Esophagus squamous epithelium (tissue), 5 donors: ENCODE measurements at places on chromosomes 12 and 14.

DNA sequence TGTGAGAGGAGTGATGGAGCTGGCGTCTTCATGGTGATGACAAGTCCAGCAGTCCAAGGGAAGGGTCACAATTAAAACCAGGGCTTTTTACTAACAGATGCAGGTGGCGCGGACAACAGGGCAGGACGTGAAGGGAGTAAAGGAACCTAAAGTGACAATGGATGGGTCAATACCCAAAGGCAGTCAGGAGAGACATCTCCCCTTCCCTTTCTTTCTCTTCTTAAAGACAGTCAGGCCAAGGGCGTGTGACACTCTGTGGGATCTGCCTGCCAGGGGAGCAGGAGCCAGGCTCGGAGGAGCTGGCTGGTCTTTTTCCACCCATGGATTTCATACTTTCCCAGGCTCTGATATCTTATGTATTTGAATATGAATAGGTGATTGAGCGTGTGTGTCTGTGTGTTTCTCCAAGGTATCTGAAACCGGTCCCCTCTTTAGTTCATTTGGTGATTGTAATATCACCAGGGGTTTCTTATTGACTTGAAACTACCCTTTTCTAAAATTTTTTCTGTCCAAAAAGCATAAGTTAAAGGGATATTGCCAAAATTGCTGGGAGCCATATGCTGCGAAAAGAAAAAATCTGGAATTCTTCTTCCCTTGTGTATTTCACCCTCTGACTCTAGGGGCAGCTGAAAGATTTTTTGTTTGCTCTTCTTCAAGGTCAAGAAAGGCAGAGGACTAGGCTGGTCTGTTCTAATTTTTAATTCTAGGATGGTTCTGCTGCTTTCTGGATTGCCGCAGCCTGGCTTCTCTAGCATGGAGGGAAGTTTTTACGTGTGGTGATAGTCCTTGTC is 61.8 kb downstream of the FBXL14 start:
- DNase-seq, result no peak

GRCh38 chr14:94593376-94593748 is 12.1 kb downstream of the SERPINA5 start:
- DNase-seq, result no peak

DNA sequence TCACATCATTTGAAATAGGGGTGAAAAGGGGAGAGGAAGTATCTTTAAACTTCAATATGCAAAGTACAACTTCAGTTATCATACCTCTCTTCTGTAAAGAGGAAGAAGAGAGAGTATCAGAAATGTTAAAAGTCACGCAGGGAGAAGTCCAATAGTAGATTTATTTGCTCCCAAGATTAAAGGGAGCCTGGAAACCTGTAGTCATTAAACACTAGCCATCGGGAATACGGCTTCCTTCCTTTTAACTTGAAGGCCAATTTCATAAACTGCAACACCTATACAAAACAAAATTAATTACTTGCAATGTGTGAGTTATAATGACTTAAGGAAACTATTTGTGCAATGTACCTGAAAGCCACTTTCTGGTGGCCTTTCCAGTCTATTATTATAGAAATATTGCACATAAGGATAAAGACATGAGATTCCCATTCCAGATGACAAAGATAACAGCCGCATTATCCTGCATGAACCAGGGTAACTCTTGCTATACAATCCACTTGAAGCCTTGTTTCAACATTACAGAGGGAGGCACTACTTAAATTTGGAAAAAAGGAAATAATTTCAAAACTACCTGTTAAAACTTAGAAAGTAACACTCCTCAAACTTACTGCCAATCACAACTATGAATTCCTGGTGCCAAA is 4.6 kb downstream of the BTG1 start:
- no peak for DNase-seq

- DNase-seq, result no peak
These were observed 18.8 kb upstream of the HHIPL1 start for GRCh38 chr14:99626041-99626648.

GRCh38 chr12:119151445-119152026 is 27.2 kb upstream of the HSPB8 start:
- DNase-seq, result no peak

DNA sequence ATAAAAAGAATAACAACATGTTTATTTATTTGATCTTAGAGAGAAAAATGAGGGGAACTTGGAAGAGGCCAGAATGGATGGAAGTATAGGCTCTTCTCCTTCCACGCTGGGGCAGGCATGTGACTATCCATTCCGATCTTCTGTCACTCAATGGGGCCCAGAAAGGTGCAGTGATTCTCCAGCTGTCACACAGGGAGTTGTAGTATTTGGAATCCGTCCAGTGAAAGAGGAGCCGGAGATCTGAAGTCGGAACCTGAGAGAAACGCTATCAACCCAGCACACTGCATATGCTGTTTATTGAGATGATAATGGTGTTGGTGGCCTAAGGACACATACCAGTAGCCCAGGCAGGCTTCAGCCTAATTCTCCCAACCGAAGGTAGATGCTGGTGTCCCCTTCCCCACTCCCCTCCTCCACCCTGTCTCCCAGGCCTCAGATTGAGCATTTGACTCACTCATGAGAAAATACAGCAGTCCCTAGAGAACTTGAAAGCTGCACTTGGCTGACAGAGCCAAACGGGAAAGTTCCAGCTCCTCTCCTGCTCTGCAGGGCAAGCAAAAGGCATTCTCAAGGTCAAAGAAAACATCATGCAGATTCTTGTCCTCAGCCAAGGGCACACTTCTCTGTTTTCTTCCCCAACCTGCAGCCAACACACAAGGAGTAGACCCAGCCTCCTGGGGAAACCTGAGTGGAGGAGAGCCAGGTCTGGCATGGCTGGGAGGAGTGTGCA is 100.4 kb downstream of the IRF2BPL start:
- DNase-seq, result no peak

DNA sequence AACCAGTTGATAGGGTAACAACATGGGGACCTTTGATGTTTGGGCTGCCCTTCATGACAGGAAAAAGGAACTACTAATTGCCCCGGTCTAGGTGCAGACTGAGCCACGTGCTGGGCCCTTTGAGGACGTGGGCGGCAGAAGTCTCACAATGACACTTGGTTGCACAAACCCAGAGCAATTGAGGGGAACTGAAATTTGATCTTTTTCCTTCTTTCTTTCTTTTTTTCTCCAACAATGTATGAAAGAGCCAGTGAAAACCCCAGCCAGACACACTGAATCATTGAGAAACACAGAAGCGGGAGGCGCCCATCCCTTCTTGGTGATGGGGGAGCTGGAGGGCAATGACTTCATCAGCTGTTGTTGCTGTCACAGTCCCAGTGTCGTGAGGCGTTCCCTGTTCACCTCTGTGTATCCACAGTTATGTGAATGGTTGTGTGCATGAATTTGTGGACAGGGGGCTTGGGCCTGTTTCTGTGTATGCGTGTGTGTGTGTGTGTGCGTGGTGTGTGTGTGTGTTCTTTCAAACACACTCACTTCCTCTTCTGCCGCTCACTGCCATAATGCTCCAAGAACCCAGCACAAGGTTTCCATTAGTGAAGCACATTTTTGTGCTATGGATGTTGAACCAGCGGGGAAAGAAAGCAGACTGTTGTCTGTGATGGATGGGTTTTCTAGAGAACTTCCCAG is 137.5 kb upstream of the CCND2 start:
- DNase-seq, result no peak

DNA sequence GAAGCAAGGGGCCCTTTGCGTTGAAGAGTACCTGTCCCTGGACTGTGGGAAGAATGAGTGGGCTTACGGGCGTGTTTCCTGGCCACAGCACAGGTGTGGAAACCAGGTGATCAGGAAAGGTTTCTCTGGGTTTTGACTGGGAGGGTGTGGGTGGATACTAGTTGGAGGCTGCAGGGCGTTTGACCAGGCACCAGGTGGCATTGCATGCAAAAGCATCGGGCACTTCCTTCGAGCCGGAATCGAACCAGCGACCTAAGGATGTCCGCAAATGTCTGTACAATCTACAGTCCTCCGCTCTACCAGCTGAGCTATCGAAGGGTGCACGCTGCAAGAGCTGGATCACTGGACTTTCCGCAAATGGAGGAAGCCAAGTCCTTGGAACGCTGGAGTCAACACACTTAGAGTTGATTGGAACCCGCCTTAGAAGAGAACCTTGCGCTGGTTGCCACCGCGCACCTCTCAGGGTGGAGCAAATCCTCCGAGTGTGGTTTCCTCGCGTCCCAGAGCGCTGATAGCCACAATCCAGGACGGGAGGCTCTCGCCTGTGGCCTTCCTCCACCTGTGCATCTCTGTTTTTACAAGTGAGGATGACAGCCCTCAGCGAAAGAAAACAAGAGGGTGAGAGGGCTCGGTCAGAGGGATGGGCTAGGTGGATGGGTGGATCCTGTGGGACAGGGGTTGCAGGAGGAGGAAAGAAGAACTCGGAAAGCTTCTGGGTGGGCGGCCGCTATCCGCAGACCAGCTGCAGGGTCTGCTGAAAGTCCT is 21.2 kb upstream of the RNASE4 start:
- DNase-seq, result peak; percentile 10

DNA sequence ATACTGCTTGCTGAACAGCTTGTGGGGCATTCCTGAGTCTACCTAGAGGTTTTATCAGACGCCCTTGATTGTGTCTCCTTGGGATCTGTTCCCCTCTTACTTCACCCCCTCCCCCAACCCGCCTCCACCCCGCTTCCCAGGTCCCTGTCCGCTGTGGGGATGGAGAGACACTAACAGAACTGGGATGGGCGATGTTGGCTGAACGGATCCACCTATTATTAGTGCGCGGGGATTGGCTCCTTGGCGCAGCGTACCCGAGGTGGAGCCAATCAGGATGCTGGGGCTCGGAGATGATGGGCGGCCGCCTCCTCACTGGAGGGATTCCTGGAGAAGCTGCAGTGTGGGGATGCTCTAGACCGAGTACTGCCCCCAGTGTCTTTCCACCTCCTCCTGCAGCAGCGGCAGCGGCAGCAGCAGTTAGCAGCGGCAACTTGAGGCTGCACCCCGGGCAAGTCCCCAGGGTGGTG is at the start of gene SYT1:
Gene SYT1, plus strand, starts transcription at position 372 of the 467 bp plus-strand sequence.
- DNase-seq, result no peak

GRCh38 chr14:105169776-105170655 is 1.4 kb upstream of the JAG2 start:
- DNase-seq, result no peak

DNA sequence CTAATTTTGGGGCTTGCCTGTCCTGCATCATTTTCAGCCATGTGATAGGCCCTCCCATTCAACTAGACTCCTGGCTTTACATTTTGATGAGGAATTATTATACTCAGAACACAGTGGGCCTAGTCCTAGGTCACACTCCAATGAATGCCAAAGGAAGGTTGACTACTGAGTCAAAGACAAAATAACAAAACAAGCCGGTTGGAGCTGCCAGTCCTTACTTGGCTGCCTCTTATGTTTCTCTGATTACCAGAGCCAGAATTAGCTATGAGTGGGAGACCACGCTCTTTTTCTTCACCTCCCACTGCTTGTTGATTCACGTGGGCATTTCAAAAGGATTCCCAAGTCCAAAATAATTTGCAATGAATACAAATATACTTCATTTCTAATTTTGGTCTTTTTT is 78.1 kb upstream of the USP44 start:
- no peak for DNase-seq

GRCh38 chr14:92443741-92444140 is 69.8 kb upstream of the RIN3 start:
- DNase-seq, result no peak

DNA sequence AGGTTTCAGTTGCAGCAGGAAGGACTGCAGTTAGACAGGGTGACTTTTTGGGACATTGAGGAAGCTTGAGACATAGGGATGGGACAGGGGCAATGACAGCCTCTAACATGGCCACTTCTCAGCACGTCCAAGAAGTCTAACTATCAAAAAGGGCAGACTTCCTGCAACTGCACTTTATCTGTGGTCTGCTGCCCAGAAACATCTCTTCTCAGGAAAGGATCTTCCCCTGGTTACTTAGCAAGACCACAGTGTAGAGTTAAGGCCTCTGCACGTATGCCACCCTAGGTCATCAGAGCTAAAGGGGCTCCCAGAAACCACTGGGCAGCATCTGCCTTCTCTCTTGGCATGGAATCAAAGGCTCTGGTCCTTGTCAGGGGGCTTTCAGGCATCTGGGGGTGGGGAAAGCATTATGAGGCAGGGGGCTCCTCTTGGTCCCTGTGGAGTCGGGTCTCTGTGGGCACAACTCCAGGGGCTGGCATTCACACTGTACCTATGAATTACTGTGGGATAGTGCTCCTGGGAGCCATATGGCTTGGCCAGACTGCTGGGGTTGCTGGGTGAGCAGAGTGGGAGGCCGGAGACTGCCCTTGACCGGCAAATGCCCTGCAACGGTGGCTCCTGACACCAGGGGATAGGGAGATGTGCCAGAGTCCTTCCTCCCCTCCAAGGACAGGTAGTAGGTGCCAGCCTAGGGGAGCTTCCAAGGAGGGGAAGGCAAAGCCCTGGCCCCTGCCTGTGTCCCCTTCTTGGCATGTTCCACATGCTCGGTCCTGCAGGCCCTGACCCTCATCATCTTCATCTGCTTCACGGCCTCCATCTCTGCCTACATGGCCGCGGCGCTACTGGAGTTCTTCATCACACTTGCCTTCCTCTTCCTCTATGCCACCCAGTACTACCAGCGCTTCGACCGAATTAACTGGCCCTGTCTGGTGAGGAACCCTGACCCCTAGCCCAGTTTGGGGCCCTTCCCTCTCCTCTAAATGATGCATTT is 1.0 kb downstream of the CMTM5 start:
- DNase-seq, result no peak

GRCh38 chr14:90678846-90679362 is 137.3 kb downstream of the TTC7B start:
- no peak for DNase-seq

DNA sequence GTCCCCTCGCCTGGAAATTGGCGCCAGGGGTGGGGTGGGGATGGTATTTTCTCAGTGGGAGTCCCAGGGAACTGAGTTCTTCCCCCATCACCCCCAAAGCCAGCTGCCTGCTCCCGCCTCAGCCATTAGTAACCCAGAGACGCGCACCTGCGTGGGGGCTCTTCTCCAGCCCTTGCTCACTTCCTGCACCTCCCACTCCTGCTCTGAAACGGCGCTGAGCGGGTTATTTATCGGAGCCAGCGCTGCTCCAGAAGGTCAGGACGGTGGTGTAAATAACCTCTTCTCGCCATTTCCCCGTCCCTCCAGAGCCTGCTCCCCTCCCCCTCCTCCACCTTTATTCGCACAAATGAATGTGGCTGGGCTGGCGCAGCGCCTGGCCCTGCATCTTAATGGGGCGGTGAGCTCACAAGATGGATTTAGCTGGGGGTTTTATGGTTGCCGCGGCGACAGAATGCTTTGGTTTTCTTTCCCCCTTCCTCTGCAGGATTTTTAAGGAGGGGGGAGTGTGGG is 12.2 kb downstream of the GPR84 start:
- no peak for DNase-seq

GRCh38 chr12:100345020-100345767 is 11.7 kb upstream of the SLC17A8 start:
- no peak for DNase-seq

DNA sequence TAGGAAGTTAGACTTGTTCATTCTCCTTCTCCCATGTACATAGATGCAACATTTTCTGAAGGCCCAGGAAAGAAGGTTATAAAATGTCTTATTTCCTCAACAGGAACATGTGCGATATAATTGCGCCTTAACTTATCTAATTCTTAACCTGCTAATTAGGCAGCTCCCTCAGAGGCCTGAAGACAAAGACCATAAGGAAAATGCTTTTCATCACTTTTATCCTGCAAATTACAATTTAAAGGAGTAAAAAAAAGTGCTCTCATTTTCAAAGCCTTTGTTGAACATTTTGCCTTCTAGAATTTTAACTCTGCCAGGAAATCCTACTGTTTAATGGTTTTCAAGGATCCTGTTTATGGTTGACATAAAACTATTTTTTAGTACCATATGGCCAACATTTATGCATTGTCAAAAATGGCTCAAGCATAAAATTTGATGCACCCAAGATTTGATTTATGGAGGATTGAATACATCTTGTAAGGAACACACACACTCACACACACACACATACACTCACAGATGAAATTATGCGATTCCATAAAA is 660.4 kb upstream of the TMEM132C start:
- DNase-seq, result no peak
